CD4-positive, alpha-beta T cell treated with Interleukin-2 at 100 ng/mL for 4 hours (primary cell): ENCODE measurements at places on chromosomes 5 and 9.

- no peak for DNase-seq
Measured at GRCh38 chr5:97075649-97076048, 66.8 kb downstream of the LIX1 start.

DNA sequence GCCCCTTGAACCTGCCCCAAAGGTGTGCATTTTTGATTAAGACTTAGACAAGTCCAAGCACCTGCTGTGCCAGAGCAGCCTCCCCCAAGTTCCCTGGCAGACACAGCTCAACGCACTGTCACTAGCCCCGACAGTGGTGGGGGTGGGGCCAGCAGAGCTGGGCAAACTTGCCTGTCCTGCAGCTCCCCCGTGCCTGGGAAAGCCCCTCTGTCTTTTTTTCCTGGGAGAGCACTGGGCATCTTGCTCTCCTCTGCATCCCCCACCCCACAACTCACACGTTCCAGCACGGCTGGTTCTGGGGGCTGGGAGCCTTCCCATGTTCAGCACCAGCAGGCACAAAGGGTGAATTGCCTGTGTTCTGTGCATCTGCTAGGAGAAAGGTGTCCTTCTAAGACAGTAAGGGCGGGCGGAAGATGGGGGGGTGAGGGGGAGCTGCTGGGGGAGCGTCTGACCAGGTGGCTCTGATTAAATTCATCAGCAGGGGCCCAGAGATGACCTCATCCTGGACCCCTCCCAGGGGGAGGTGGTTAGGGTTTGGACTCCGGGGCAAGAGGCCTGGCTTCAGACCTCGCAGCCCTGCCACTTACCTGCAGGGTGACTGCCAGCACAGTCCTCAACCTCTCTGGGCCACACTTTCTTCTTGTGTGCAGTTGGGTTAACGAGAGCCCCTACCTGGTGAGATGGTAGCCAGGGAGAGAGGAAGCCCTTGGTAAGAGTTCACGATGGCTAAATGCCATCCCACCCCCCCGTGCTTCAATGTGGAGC, 23.5 kb downstream of the HMCN2 start:
- DNase-seq, result no peak

- no peak for DNase-seq
Measured at GRCh38 chr9:36134761-36135505, 1.6 kb upstream of the GLIPR2 start.

DNA sequence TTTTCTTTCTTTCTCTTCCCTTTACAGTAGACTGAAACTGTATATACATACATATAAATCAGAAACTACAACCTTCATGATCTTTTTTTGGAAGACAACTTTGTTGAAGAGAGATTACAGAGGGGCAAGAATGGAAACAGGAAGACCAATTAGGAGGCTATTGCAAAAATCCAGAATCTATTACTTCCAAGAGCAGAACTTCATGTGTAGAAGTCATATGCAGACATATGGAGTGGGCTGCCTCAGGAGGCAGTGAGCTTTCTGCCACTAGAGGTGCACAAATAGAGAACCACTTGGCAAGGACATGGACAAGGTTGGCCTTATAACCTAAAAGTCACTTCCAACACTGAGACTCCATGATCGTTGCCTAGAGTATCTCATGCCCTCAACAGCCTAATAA, 157.8 kb upstream of the NR4A3 start:
- no peak for DNase-seq

DNA sequence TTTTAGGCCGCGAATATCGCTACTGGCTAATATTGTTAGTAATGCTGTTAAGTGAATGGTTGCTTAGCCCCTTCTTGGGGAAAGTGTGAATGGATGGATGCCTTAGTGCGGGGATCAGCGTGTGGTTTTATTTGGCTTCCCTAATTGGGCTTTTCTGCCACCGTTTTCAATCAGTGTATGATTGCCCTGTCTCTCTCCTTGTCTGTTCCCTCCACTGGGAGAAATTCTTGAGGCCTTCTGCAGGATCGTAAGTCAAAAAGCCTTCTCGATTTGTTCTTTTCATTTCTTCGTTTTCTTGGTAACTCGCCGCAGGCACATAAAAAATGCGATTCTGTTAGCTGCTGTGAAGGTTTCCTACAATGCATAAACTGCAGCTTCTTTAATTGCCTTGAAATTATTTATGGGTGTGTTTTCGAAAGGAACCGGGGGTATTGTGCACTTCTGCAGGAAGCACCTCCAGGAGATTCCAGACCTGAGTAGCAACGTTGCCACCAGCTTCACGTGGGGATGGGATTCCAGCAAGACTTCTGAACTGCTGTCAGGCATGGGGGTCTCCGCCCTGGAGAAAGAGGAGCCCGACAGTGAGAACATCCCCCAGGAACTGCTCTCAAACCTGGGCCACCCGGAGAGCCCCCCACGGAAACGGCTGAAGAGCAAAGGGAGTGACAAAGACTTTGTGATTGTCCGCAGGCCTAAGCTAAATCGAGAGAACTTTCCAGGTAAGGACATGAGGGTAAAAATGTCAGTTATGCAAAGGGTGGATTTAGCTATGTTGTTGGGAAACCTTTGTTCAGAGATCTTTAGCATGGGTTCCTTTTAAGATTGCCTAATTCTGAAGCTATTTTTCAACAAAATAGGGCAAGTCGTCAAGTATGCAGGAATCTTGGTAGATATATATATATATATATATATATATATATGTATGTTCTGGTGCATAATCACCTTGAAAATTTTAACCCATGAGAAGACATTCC, 700 bp downstream of the SKP2 start:
- no peak for DNase-seq

DNA sequence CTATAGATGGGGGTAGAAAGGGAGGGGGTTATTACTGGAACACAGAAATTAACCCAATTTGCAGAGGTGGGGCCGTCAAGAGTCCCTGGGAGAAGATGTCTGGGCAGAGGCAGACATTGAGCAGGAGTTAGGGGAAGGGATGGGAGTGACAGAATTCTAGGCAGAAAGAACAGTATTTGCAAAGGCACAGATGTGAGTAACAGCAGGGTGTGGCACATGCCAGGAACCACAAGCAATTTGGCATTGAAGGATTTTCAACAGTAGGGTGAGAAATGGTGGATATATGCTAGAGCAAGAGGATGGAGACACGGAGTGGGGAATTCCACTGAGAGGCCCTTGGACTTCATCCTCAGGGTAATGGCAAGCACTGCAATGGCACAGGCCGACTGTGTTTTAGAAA, 71.6 kb upstream of the FRRS1L start:
- DNase-seq, result no peak

- DNase-seq, result no peak
Measured at GRCh38 chr5:111463311-111463710, 49.0 kb downstream of the STARD4 start.

- DNase-seq, result no peak
Measured at GRCh38 chr9:5712651-5713390, 83.9 kb downstream of the RIC1 start.

DNA sequence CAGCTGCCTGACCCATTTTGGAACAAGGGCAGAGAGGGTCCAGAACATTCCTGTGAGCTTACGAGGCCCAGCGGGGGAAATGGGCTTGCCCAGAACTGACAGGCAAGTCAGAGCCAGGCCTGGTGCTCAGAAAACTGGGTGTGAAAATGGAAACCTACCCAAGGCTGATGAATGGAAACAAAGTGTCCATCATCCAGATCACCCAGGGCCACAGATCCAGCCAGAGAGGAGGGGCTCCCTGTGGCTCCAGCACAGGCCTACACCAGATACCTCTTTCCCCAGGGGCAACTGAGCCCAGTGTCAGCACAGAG, 3.1 kb downstream of the CLTB start:
- no peak for DNase-seq

- no peak for DNase-seq
Measured at GRCh38 chr5:132220491-132220890, 7.2 kb downstream of the P4HA2 start.

DNA sequence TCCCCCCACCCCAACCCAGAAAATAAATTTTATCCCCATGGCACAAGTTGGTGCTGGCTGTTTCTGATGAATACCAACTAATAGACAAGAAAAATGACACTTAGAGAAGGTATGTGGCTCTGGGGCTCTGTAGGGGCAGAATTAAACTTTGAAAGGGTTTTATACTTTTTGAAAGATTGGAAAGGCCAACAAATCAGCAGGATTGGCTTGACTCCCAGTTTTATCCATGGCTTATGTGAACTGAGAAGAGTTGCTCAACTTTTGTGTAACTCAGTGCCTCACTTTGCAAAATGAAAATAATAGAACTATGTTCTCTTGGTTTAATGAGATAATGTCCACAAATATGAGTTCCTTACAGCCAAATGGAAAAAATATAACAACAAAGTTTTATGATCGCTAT, 288.9 kb upstream of the KIF2A start:
- no peak for DNase-seq
